ENCODE measurements at places on chromosomes 16 and 17.

DNA sequence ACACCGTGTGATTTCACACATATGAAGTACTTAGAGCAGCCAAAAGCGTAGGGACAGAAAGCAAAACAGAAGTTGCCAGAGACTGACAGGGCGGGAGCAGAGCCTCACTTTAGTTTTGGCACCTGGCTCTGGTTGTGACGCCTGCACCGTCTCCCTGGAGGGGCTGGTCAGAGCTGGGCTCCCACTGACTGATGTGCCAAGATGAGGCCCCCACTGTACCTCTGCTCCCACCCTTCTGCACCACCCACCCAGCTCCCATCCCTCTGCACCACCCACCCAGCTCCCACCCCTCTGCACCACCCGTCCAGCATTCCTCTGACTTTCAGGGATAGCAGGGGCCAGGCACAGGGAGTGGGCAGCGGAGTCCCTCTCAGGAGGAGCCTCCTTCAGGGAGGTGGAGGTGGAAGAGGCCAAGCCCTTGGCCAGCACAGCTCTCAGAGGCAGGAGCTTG lies 3.2 kb upstream of the PRSS21 start:
- DNase-seq = no peak

DNA sequence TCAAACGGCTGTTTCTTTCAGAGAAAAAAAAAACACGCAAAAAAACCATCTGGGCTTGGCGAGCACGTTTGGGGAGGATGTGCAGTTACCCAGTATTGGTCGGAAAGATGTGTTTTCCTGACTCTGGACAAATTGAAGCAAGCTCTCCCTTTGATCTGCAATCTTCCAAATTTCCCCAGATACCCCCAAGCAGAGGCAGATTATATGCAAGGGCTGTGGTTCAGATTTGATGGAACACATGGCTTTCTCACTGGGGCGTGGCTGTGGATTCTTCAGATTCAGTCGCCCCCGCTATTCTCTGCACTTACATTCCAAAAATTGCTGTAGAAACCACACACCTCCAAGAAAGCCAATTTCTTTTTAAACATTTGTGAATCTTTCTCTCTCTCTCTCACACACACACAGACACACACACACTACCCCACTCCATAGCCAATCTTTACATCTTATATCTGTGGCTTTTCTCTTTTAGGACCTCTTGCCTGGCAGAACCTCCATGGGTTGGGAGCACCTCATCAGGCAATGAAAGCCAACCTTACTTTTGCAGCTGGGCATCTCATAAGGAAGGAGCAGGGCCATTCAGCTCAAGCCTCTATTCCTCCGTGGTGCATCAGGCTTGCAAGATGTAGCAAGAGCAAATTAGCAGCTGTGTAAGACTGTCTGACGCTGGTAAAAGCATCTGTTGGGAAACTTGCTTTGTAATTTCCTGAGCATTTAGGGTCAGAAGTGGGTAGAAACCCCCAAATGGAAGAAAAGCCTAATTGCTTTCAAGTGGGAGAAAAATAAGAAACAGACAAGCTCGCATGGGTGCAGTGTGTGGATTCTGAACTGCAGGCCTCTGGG lies 103.9 kb upstream of the FAM20A start:
- DNase-seq = peak; percentile 67

DNA sequence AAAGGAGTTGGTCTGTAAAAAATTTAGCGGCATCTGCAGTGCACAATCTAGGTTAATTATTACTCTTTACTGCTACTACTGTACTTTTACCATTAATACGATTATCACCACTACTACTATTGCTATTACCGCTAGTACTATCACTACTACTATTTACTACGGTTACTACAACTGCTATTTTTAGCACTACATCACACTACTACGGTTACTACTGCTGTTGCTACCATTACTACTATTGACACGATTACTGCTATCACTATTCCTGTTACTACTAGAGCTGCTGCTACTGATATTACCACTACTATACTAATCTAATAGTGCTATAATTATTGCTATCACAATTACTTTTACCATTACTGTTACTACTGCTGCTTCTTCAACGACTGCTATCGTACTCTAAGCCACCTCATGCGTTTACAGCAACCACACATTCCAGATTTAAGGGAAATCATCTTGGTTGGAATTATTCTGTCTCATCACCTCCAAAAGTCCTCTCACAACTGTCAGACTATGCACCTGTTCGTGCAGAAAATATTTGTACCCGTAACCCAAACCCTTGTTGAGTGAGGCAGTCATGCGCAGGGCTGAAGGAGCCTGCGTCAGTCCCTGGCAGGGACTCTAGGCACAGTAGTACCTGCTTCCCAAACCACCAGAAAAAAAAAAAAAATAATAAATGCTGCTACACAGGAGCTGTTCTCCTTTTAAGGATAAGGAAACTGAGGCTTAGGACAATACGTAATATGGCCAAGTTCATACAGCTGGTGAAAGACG lies 59.5 kb downstream of the MAF start:
- DNase-seq = no peak

- DNase-seq = no peak
Observed at GRCh38 chr17:66695098-66695497, 139.8 kb upstream of the CACNG5 start.

GRCh38 chr16:46949241-46949892 lies 24.1 kb downstream of the DNAJA2 start:
- no peak for DNase-seq

DNA sequence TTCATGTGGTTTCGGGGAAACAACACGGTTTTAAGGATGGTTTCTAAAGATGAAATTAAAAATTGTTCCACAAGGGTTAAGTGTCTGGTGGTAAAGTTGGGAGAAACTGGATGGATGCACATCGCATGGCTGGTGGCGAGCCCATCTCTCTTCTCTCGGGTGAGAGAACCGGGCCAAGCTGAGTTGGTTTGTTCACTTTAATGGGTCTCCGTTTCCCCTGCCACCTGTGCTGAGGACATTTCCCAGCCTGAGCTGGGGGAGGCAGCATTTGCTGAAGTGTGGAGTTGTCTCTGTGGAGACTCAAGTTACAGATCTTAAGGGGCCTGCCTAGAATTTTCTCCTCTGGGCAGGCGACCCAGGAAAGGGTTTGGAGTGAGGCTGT lies 7.9 kb downstream of the FUS start:
- no peak for DNase-seq

DNA sequence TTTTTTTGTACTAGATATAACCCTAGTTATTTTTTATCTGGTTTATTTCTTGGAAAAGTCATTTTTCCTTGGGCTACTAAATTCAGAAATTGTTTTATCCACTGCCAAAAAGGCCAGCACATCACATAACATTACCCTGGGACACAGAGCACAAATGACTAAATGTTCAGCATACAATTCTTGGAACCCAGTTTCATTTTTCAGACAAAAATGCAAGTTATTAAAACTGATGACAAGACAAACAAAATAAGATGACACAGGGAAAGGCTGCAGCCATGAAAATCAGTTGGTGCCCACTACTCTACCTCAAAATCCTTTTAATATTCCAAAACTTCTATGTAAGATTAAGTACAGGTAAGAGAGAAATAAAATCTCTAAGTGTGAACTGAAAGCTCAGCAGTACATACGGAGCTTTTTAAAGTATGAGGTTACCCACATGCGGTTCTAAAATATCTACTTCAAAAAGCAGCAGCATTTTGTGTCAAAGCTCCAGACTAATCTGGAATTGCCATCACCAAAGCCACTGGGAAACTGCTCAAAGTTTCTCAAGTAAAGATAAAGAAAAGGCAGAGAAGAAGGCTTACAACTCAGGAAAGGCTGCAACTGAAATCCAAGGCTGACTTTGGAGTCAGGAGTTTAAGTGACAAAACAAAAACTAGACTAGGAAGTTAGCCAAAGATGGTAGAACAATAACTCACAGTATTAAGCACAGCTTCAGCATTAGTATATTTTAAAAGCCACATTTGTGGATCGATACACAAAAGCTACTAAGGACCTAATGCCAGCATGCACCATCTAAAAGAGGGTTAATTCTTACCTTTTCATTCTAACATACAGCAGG lies 41.4 kb downstream of the AP1G1 start:
- DNase-seq = no peak

GRCh38 chr17:28725166-28725659 lies 820 bp downstream of the TLCD1 start:
- peak; percentile 59 for DNase-seq

DNA sequence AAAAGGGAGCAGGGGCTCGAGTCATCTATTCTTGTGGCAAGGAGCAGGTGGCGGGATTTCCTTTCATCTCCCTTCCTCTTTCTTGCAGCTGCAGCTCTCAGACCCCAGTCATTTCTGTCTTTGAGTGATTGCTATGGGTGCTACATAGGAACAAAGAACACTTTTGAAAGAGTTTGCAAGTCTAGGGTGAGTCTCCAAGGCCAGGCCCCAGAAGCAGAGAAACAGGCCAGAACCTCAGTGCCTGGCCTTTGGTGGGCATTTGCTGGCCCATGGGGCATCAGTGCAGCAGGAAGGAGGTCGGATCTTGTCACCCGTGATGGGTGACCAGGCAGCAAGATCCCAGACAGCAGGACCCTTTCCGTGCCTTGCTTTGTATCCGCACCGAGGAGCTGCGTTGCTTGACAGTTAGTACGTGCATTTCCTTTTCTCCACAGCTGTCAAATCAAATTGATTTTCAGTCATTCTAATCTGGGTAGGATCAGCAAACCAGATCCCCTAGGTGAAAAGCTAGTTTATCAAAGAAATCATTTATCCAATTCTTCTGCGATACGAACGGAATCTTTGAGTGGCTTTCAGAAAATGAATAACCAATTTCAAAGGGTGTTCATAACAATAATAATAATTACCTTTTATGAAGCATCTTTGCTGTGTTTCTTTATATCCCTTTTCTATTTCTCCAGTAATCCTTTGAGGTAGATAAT lies 244.6 kb upstream of the MAF start:
- DNase-seq = no peak

GRCh38 chr16:50539053-50539695 lies 9.0 kb upstream of the NKD1 start:
- no peak for DNase-seq
